EL (cell line): ENCODE measurements at places on chromosomes 12 and 14.

- no peak for DNase-seq
These were observed 58.0 kb downstream of the MIS18BP1 start for GRCh38 chr14:45194964-45195363.

GRCh38 chr14:51248016-51248987, 8.3 kb downstream of the TMX1 start:
- no peak for DNase-seq

GRCh38 chr12:129016159-129016558, 162.9 kb downstream of the GLT1D1 start:
- no peak for DNase-seq

GRCh38 chr12:132908145-132909029, 21.0 kb upstream of the CHFR start:
- DNase-seq: peak; percentile 98

GRCh38 chr12:39102474-39103209, 197.3 kb upstream of the CPNE8 start:
- DNase-seq: no peak

DNA sequence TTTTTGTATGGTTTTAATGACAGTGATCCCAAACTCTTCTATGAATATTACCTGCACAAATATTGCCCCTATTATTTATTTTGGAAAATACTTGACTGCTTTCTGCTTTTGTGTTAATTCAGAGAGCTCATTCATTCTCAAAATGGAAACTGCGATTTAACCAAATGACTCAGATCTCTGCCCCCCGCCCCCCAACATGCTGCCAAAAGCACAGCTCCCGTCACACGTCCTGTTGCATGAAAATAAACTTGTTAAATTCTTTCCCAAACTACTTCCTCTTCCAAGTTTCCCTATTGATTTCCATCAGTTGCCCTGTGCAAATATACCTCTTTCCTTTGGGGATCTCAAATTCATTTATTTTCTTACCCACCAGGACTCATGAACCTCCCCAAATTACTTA, 18.0 kb upstream of the NRDE2 start:
- no peak for DNase-seq

GRCh38 chr14:43949400-43949799, 557.7 kb downstream of the FSCB start:
- no peak for DNase-seq
